ENCODE measurements at places on chromosomes 4 and X. TPM values are rescaled to one million over a fixed set of nuclear protein-coding genes. Genes with fewer than 3 reads are reported as not detected.

Gene SLC26A1
- total RNA-seq = not detected

Gene SLC7A11
- total RNA-seq = 1.6 TPM

Gene MTTP
- not detected for total RNA-seq

Gene TMPRSS11F
- total RNA-seq = not detected

Gene AMTN
- total RNA-seq = not detected

Gene ENPEP
- total RNA-seq = not detected

Gene AFF2
- 0.48 TPM for total RNA-seq

Gene NOX1
- total RNA-seq = not detected

Gene POU4F2
- total RNA-seq = not detected

Gene SLC4A4
- 1.3 TPM for total RNA-seq

Gene MGST2
- 4.2 TPM for total RNA-seq

Gene CFAP99
- total RNA-seq = not detected

Gene GRK4
- total RNA-seq = 5.3 TPM

Gene GPC4
- not detected for total RNA-seq

Gene XKRX
- total RNA-seq = 0.10 TPM

Gene TRAPPC2
- total RNA-seq = 17.0 TPM

Gene MEPE
- not detected for total RNA-seq

Gene FMR1NB
- not detected for total RNA-seq

Gene TRPC3
- total RNA-seq = 0.48 TPM

Gene ZC4H2
- total RNA-seq = 7.2 TPM

Gene CYTL1
- not detected for total RNA-seq

Gene ZFX
- total RNA-seq = 30.9 TPM

Gene GCNA
- 2.7 TPM for total RNA-seq

Gene SSX2B
- not detected for total RNA-seq

Gene PDLIM5
- total RNA-seq = 23.5 TPM

Gene BOD1L1
- total RNA-seq = 33.3 TPM

Gene NPY2R
- total RNA-seq = not detected

Gene ADH6
- total RNA-seq = not detected

Gene C4orf51
- not detected for total RNA-seq

Gene TMEM150C
- not detected for total RNA-seq

Gene DAPP1
- total RNA-seq = 24.1 TPM

Gene ZMAT1
- total RNA-seq = 1.4 TPM

Gene GUCY1A1
- 0.13 TPM for total RNA-seq

Gene MORF4L2
- total RNA-seq = 244 TPM

Gene HPSE
- 7.6 TPM for total RNA-seq

Gene SPON2
- total RNA-seq = 4.2 TPM

Gene PDE5A
- total RNA-seq = 0.44 TPM

Gene TMEM154
- 17.7 TPM for total RNA-seq

Gene GRID2
- not detected for total RNA-seq

Gene PCDH11X
- total RNA-seq = not detected

Gene ITM2A
- 102 TPM for total RNA-seq

Gene ATXN3L
- total RNA-seq = not detected

Gene TLR6
- total RNA-seq = 0.59 TPM

Gene CXorf66
- total RNA-seq = not detected

Measured in activated CD8-positive, alpha-beta memory T cell treated with anti-CD3 and anti-CD28 coated beads for 36 hours (primary cell).